ENCODE measurements at places on chromosomes 4 and X.

GRCh38 chr4:107747748-107748486, 27.9 kb upstream of the PAPSS1 start:
- H3K27ac ChIP-seq: no peak overlapping the region
- peaks cover 43% of the 10 kb centered on the region for H3K27me3 ChIP-seq
- H3K36me3 ChIP-seq: no peaks in the 10 kb centered on the region
- peaks cover 6% of the 10 kb centered on the region for H3K4me1 ChIP-seq

DNA sequence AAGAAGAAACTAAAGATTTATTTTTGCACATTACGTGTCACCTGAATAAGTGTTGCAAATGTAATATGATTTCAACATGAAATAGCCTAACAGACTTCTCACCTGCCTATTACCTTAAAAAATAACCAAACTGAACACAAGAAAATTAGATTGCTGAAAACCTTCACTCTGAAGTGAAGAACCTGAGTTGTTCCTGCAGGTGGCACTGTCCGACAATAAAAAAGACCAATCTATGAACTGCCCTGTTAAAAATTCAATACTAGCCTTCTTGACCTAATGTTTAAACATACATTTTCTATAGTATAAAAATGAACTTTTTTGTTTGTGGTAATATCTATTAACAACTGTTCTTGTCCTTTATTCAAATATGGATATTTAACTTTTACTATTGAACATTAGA, 69.2 kb upstream of the PNPLA4 start:
- H3K4me3 ChIP-seq: no peak overlapping the region
- H3K27me3 ChIP-seq: no peaks in the 10 kb centered on the region
- no peak for DNase-seq

DNA sequence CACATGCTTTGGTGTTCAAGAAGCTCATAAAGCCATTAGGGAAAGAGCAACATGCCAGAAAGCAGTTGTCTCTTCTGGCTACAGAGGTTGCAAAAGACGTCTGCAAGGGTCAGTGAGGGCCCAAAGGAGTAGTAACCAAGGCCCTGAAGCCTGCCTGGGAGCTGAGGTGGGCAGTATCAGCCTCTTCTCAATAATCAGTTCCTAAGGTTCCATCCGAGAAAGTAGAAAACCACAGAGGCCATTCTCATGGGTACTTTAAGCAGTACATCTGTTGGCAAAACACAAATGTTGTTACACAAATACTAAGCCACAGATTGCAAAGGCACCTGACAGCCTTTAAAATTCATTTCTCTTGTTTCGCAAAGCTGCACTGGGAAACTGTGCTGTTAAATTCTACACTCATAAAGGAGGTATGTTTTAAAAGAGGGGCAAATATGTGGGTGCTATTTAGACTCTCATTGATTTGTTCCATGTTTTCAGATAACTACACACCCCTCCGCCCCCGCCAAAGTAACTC, 37.7 kb downstream of the MECP2 start:
- H3K4me3 ChIP-seq: no peak overlapping the region
- peaks cover 74% of the 10 kb centered on the region for H3K4me1 ChIP-seq
- H3K36me3 ChIP-seq: peaks cover 30% of the 10 kb centered on the region
- peak overlapping the region; percentile 90 for H3K27ac ChIP-seq
- DNase-seq: no peak

DNA sequence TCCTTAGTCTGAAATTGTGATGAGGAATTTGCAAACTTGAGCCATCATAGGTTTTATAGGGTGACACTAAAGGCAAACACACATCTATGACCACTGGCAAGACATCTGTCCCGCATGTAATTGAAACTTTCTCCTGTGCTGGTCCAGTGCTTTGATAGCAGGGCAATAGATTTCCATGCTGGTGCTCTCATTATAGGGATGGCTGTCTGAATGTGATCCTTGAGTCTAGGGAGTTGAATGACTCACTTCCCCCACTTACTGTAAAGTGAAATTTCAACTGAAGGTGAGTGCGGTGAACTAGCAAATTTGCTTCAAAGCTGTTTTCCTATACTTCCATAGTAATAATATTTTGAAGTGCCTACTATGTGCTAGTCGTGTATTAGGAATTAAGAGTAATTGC, 1630.0 kb downstream of the STIM2 start:
- no peaks in the 10 kb centered on the region for H3K4me1 ChIP-seq
- H3K36me3 ChIP-seq: no peaks in the 10 kb centered on the region
- no peak for DNase-seq
- no peak overlapping the region for H3K4me3 ChIP-seq

- H3K4me3 ChIP-seq: no peak overlapping the region
- DNase-seq: no peak
- peaks cover 2% of the 10 kb centered on the region for H3K27me3 ChIP-seq
- no peak overlapping the region for H3K27ac ChIP-seq
- no peaks in the 10 kb centered on the region for H3K4me1 ChIP-seq
- H3K36me3 ChIP-seq: no peaks in the 10 kb centered on the region
These were observed 218.3 kb upstream of the HAND2 start for GRCh38 chr4:173748353-173748752.

GRCh38 chr4:3217266-3217665, 31.7 kb upstream of the MSANTD1 start:
- no peak overlapping the region for H3K4me3 ChIP-seq
- H3K27me3 ChIP-seq: no peaks in the 10 kb centered on the region
- peaks cover 97% of the 10 kb centered on the region for H3K36me3 ChIP-seq
- DNase-seq: no peak
- no peaks in the 10 kb centered on the region for H3K4me1 ChIP-seq

- no peaks in the 10 kb centered on the region for H3K4me1 ChIP-seq
- no peaks in the 10 kb centered on the region for H3K36me3 ChIP-seq
- no peak overlapping the region for H3K4me3 ChIP-seq
- H3K27ac ChIP-seq: no peak overlapping the region
These were observed 65.7 kb upstream of the TTC29 start for GRCh38 chr4:147011411-147011810.

- peak overlapping the region; percentile 56 for H3K4me3 ChIP-seq
- peaks cover 20% of the 10 kb centered on the region for H3K27me3 ChIP-seq
- peaks cover 3% of the 10 kb centered on the region for H3K4me1 ChIP-seq
- peak; percentile 51 for DNase-seq
- no peak overlapping the region for H3K27ac ChIP-seq
- H3K36me3 ChIP-seq: no peaks in the 10 kb centered on the region
These were observed 31.9 kb downstream of the F8A1 start for GRCh38 chrX:154918060-154918483.

GRCh38 chr4:84917869-84918600, 48.5 kb downstream of the WDFY3 start:
- DNase-seq: no peak
- no peaks in the 10 kb centered on the region for H3K36me3 ChIP-seq
- no peaks in the 10 kb centered on the region for H3K27me3 ChIP-seq

GRCh38 chrX:32280921-32281320, 930.4 kb downstream of the DMD start:
- DNase-seq: no peak
- no peak overlapping the region for H3K27ac ChIP-seq
- H3K36me3 ChIP-seq: no peaks in the 10 kb centered on the region
- no peaks in the 10 kb centered on the region for H3K4me1 ChIP-seq
- H3K27me3 ChIP-seq: peaks cover 7% of the 10 kb centered on the region
- H3K4me3 ChIP-seq: no peak overlapping the region

DNA sequence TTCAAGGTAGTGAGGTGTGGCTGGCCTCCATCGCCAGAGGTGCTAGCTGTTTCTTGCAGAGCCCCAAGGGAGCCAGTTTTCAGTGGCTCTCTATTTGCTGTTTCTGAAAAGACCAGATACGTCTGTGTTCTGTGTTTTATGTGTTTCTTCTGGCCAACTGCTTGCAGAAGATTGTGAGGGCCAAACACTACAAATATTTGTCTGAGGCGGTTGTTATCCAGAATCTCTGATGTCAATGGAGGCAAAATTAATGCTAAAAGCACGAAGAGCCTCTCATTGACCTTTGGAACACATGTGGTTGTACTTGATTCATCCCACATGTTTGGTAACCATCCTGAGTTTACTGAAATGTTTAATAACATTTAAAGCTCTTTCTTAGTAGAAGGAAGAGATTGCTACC, 113.9 kb downstream of the CT47B1 start:
- no peaks in the 10 kb centered on the region for H3K4me1 ChIP-seq
- no peak overlapping the region for H3K4me3 ChIP-seq
- no peak for DNase-seq
- no peaks in the 10 kb centered on the region for H3K36me3 ChIP-seq
- no peak overlapping the region for H3K27ac ChIP-seq

DNA sequence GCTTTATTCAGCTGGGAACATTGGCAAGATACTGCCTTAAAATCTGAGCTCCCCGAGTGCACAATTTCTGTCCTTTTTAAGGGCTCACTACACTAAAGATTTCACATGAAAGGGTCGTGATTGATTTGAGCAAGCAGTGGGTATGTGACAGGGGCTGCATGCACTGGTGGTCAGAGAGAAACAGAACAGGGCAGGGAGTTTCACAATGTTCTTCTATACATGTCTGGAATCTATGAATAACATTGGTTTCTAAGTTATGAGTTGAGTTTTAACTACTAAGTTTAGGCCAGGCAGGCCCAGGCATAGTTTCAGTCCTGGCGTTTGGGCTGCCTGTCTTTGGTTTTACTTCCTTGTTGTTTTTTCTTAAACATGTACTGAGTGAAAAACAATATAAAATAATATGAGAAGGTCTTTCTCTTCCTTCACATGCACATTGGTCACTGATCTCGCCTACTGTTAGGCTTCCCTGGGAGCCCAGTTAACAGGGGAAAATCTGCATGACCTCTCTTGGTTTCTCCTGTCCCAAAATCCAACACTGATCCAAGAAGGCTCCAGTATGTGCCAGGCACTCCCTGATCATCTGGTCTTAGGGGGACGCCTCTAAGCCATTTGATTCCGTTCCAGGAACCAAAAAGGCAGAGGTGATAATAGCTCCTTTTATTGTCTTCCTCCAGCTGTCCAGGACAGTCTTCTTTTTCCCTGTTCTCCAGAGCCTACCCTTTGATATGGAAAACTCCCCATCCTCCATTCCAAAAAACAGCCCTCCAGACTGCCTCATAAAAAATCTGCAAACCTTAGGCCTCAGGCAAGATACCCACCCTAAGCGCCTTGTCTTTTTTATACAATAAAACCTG, at the start of gene UGT2B17:
Gene UGT2B17 (minus strand): TSS at position 51 of the 854 bp plus-strand sequence. CDS start 7,838 bp downstream, outside the sequence.
- H3K4me1 ChIP-seq: no peaks in the 10 kb centered on the region
- no peak within 1 kb of the TSS for H3K4me3 ChIP-seq
- no peak for DNase-seq
- H3K36me3 ChIP-seq: no peaks in the 10 kb centered on the region
- no peak within 1 kb of the TSS for H3K27ac ChIP-seq
- peaks cover 14% of the 10 kb centered on the region for H3K27me3 ChIP-seq

DNA sequence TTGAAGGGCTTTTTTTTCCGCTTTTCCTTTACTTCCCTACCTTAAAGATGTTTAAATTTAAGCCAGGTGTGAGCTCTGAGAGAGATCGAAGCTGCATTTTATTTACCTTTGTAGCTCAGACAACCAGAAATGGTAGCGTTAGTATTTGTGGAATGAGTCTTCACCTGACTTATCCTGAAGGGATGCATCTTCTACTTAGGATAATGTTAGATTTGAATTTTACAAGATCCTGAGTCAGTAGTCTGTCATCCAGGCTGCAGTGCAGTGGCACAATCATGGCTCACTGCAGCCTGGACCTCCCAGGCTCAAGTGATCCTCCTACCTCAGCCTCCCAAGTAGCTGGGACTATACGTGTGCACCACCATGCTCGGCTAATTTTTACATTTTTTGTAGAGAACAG, 26.2 kb downstream of the TMSB4X start:
- DNase-seq: no peak
- peak overlapping the region; percentile 19 for H3K4me3 ChIP-seq
- no peaks in the 10 kb centered on the region for H3K36me3 ChIP-seq
- H3K27me3 ChIP-seq: peaks cover 44% of the 10 kb centered on the region

GRCh38 chrX:47579537-47579936, 2.7 kb upstream of the TIMP1 start:
- peaks cover 39% of the 10 kb centered on the region for H3K4me1 ChIP-seq
- no peak overlapping the region for H3K4me3 ChIP-seq
- no peak for DNase-seq
- no peaks in the 10 kb centered on the region for H3K36me3 ChIP-seq
- no peak overlapping the region for H3K27ac ChIP-seq
- H3K27me3 ChIP-seq: peaks cover 37% of the 10 kb centered on the region

GRCh38 chr4:153517159-153517558, 51.0 kb downstream of the TMEM131L start:
- no peak overlapping the region for H3K4me3 ChIP-seq
- H3K36me3 ChIP-seq: peaks cover 69% of the 10 kb centered on the region
- H3K27ac ChIP-seq: peak overlapping the region; percentile 98
- peaks cover 88% of the 10 kb centered on the region for H3K4me1 ChIP-seq
- DNase-seq: no peak

DNA sequence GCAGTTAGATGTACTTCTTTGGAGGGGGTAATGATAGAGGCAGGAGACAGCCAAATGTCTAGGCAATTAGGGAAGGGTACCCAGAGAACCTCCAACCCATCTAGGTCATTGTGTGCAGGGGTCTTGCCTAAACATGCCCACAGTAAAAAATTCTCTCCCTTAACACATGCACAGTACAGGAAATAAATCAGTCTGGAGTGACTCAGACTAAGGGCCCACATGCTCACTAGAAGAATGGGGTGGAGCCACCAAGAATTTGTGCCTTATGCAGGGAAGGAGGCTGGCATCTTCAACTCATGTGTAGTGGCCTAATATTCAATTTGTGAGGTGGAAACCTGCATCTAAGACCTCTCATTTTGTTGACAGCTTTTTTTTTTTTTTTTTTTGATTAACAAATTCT, 945.3 kb upstream of the GRIA3 start:
- no peak overlapping the region for H3K4me3 ChIP-seq
- H3K4me1 ChIP-seq: no peaks in the 10 kb centered on the region
- H3K36me3 ChIP-seq: no peaks in the 10 kb centered on the region
- no peaks in the 10 kb centered on the region for H3K27me3 ChIP-seq
- DNase-seq: no peak

- no peak for DNase-seq
- peaks cover 6% of the 10 kb centered on the region for H3K27me3 ChIP-seq
- H3K4me3 ChIP-seq: no peak overlapping the region
- no peak overlapping the region for H3K27ac ChIP-seq
These were observed 10.4 kb upstream of the FAM13A start for GRCh38 chr4:89067417-89067816.

DNA sequence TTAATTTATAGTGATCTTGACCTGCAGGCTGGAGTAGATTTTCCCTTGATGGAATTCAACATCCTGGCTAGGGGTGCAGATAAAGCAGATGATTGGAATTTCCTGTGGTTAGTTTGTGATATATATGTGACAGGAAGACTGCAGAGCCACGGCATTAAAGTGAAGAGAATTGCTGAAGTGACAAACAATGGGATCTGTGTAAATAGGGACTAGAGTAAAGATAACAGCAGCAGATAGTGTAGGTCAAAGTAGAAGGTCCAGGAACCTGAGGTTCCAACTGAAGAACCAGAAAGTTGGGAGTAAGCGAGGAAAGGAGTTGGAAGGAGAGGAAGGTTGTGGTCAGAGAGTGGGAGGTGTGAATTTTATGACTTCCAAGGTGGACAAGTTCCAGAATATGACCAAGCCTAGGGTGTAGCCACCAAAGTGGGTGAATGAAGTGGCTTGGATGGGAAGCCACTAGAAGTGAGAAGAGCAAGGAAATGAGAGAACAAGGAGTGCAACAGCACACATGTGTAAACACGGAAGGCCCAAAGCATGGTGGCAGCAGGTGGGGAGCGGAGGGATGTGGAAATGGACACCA, 325.0 kb downstream of the RAB28 start:
- H3K36me3 ChIP-seq: no peaks in the 10 kb centered on the region
- H3K27ac ChIP-seq: no peak overlapping the region
- H3K4me3 ChIP-seq: no peak overlapping the region
- no peaks in the 10 kb centered on the region for H3K4me1 ChIP-seq
- no peak for DNase-seq
- no peaks in the 10 kb centered on the region for H3K27me3 ChIP-seq

GRCh38 chr4:75338352-75338880, 175.8 kb downstream of the RCHY1 start:
- no peak overlapping the region for H3K27ac ChIP-seq
- H3K36me3 ChIP-seq: no peaks in the 10 kb centered on the region
- H3K27me3 ChIP-seq: no peaks in the 10 kb centered on the region
- H3K4me3 ChIP-seq: no peak overlapping the region
- DNase-seq: no peak

Measured in activated T-cell treated with anti-CD3 and anti-CD28 coated beads, Interleukin-2, amount 50 U/mL, for 24 hours (primary cell).